ENCODE measurements at places on chromosomes 3 and 15.

- no peak for DNase-seq
Observed at GRCh38 chr3:81270603-81271379, 490.7 kb downstream of the GBE1 start.

- DNase-seq = no peak
Observed at GRCh38 chr3:45759851-45760250, 36.5 kb downstream of the SLC6A20 start.

DNA sequence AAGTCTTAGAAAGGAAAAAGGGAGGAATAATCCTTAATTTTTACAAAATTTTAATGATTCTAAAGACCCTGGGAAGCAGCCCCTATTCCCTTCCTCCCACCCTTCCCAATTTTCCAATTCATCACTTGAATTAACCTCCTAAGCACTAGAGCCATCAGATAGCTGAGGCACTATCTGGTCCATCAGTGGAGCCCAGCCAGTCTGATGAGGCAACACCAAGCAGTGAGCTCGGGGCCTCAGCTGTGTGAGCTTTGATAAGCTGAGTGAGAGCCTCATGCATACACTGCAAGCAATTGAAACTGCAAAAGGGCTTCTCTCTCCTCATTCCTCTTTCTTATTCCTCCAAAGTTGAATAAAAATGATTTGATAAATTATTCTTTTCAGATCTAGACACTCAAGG lies 31.9 kb downstream of the TUSC7 start:
- DNase-seq = no peak

GRCh38 chr3:9800529-9800928 lies 7.6 kb downstream of the ARPC4 start:
- no peak for DNase-seq

GRCh38 chr3:43043071-43043766 lies 62.7 kb downstream of the POMGNT2 start:
- no peak for DNase-seq

GRCh38 chr15:92627014-92627413 lies 28.6 kb downstream of the FAM174B start:
- DNase-seq = no peak

DNA sequence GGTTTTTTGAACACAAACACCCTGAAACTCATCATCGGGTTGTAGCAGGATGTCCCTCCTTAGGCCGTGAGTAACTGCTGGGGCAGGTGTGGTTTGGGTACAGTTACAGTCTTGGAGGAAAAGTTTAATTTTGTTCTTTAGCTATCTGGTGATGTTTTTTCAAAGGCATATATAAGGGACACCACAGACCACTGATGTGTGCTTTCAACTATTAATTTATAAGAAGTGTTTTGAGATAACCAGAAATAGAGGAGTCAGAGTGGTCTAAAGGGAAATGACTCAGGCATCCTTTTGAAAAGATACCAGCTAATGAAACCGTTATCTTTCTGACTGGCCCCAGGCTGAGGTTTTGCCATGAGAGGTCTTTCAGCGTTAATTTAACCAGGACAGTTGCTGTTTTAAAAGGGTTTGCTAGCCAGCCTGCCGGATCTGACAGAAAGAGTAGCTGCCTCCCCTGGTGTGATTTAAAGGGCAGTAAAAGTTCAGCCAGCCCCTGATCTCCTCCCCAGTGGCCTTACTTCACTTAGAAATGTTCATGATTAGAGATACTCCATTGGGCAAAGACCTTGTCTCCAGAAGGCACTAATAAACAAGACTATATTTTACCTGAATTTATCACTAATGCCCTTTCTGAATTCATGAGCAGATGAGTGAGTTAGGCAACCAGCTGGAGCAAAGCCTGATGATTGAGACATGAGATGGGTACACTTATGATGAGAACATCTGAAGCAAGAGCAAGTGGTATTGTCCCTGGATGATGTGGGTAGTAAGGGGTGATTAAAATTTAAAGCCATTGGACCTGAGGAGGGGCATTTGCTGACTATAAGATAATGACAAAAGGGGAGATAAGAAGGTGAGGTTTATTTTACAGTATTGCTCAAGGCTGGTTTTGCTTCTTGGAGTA lies 482.5 kb upstream of the TBL1XR1 start:
- peak; percentile 87 for DNase-seq

- no peak for DNase-seq
Observed at GRCh38 chr3:187999821-188000220, 154.1 kb upstream of the LPP start.

- no peak for DNase-seq
Observed at GRCh38 chr3:190990898-190991297, 128.4 kb upstream of the GMNC start.

- DNase-seq = no peak
Observed at GRCh38 chr15:60070838-60071493, 66.9 kb downstream of the FOXB1 start.

- DNase-seq = no peak
Observed at GRCh38 chr3:108241721-108242120, 19.5 kb upstream of the IFT57 start.

GRCh38 chr15:85282504-85283115 lies 97.8 kb upstream of the AKAP13 start:
- no peak for DNase-seq

DNA sequence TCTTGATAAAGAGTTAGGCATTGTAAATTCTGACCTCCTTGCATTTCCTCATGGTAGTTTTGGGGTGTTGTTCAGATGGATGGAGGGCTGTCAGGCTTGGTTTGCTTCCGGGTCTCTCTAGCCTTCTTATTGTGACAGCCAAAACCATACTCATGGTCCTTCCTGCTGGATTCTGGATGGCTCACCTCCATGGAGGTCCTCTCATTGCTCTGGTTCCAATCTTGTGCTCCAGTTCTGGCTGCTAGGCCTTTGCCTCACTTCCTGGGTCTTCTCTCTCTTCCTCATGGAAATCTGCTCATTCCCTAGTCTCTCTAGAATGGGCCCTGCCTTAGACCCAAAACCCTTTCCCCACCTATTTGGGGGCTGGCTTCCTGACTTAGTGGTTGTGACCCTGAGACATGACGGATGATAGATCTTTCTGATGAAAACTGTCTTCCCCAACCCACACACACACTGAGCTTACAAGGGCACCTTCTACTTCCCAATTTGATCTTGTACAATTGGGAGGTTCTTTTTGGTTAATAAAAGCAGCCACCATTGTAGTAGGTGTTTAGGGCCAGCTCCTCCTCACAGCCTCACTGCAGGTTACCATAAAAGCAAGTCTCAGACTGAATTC lies 66.2 kb upstream of the XCR1 start:
- DNase-seq = no peak

- DNase-seq = no peak
Observed at GRCh38 chr3:174051191-174051590, 653.6 kb downstream of the NLGN1 start.

DNA sequence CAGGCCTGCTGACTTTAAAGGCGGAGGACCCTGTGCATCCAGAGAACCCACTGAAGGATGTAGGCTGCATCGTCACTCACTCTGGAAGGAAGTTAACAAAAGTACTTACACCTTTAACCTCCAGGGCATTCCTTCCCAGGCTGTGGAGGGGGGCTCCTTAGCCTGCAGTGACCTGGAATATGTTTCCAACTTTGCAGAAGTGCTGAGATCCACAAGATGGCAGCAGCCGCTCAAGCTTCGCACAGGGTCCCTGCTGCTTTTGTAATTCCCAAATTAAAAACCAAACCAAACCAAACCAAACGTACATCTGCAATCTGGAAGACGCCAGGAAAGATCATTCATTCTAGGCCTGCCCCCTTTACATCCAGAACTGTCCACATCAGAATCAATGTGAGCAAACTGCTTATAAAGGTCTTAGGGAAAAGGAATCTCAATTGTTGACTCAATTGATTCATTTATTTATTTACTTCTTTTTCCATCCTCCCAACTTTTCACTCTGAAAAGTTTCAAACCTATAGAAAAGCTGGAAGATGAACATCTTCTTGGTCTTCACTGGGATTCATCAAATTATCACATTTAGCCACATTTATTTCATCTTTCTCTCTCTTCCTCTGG lies 70.5 kb upstream of the KLHL25 start:
- peak; percentile 56 for DNase-seq

DNA sequence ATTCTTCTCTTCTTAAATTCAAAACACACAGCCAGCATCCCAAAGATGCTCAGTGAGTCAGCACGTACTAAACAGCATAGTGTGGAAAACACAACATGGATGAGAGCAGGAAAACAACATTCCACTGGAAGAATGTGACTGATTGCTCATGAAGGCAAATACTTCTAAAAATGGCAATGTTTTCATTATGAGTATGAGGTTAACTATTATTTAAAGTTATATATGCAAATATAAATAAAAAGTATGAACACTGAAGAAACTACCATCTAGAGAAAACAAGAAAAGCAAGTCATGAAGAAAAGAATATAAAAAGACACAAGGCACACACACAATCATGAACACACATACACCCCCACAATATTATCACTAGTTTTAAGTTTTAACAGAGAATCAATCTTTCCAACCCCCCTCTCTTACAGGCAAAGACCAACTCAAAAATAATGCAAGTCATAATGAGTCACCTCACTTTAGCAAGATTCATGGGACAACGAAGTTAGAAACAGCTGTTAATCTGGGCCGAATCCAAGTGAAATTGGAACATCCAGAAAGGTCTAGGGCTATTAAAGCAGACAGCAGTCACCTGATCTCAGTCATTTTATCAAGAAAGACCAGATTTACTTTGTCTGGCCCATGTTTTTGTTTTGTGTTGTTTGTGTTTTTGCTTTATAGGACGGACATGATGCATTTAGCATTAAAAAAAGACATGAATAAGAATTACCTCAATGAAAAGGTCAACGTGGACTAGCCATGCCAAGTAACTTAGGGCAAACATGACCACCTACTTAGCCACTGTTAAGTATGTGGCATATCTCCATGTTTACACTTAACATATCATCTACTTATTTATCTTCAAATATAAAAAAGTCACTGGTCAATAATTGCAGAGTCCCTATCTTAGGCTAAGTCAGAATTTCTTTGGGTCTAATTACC lies 18.1 kb downstream of the GBE1 start:
- DNase-seq = peak; percentile 66

GRCh38 chr3:154040283-154040682 lies 80.9 kb upstream of the ARHGEF26 start:
- DNase-seq = peak; percentile 28

DNA sequence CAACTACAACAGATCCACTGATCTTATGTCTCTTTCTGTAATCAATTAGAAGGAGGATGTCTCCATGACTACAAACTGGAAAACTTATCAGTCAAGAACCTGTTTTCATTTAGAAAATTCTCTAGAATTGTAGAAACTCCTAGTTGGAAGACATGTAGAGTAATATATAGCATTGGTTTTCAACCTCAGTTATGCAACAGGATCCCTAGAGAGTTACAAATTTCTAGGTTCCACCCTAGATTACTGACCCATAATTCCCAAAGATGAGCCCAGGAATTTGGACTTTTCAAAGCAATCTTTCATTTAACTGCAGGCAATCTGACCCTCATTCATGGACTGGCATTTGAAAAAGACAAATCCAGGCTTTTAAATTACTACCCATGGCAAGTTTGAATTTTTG lies 116.9 kb upstream of the RAP2B start:
- no peak for DNase-seq

GRCh38 chr3:99250272-99250671 lies 348.8 kb upstream of the DCBLD2 start:
- no peak for DNase-seq

DNA sequence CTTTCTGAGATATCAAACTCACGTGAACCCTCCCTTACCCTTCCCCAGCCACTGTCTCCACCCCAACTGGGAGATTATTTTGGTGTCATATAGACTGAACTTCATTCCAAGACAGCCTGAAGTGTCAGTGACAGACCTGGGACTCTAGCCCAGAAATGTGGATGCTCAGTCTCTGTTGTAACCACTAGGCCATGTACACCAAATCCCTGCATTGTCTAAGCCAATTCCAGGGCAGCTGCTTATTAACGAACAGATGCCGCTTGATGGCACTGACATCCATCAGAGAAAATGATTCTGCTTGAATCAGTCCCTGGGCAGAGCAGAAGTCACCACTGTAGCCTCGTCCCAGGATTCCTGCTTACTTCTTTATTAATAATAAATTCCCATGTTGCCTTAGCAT lies 305.5 kb downstream of the GRM7 start:
- no peak for DNase-seq

GRCh38 chr3:56593455-56594158 lies 36.6 kb downstream of the CCDC66 start:
- no peak for DNase-seq

- no peak for DNase-seq
Observed at GRCh38 chr3:21912711-21913110, 161.7 kb upstream of the ZNF385D start.

GRCh38 chr3:17967111-17967510 lies 224.7 kb upstream of the TBC1D5 start:
- DNase-seq = no peak

- no peak for DNase-seq
Observed at GRCh38 chr3:157705258-157705657, 202.0 kb upstream of the VEPH1 start.

GRCh38 chr3:152524198-152525140 lies 255.7 kb downstream of the MBNL1 start:
- peak; percentile 69 for DNase-seq

GRCh38 chr3:35757991-35758757 lies 118.8 kb downstream of the ARPP21 start:
- DNase-seq = no peak

DNA sequence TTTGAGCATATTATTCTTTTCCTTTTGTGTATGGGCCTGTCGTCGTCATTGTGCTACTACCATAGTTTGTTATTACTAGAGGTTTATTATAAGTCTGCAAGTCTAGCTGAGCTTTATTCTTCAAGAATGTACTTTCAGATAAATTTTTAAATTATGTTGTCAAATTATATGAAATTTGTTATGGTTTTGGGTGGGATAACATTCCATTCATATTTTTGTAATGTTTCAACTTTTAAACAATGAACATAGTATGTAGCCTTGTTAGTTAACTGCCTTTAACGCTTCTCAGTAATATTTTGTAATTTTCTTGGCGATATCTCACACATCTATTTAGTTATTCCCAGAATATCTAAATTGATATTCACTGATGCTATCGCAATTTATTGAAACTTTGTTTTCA lies 41.6 kb upstream of the GOLGA8B start:
- DNase-seq = no peak

- DNase-seq = peak; percentile 65
Observed at GRCh38 chr3:15899388-15899787, 101.6 kb upstream of the ANKRD28 start.

GRCh38 chr3:111418391-111418790 lies 123.6 kb upstream of the CD96 start:
- peak; percentile 19 for DNase-seq

- no peak for DNase-seq
Observed at GRCh38 chr3:145639875-145640274, 521.1 kb downstream of the PLOD2 start.

DNA sequence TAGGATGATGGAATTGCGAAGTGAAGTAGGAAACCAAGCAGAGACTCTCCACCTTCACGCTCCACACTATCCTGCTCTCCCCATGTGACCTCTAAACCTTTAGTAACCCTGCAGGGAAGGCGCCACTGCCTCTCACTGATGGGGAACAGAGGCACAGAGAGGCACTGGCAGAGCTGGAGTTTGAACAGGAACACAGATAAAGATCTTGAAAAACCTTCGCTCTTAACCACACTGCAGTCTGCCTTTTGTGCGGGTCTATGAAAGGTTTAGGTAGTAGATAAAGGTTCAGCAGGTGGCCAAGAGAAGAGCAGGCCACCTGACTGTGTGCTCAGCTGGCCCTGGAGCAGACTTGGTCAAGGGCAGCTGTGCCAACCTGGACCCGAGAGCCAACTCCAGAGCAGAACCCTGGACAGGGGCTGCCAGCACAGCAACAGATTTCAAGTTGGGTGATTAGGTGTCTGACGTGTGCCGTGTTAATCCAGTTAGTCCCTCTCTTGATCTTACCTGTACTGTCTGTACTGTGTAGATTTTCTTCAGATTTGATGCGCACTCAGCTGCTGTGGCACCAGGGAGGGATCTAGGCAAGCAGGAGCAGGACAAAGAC lies 15.2 kb downstream of the EIF4E3 start:
- no peak for DNase-seq
